ENCODE measurements at places on chromosomes 7 and 10.

DNA sequence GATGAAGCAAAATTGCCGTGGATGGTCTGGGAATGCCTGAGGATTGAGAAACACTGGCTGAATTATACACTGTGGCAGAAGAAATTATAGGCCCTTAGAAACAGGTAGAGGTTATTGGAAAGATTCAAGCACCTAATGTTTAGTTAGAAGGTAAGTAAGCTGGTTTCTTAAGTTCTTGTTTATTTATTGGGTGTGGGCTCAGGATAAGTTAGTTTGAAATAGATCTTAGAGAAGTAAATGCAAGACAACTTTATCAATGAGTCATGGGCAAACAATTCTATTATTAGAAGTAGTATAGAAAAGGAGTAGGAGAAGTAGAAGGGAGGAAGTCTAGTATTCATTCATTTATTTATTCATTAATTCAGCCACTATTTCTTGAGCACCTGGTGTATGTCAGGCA is 96.5 kb downstream of the KAT6B start:
- no peak for DNase-seq

DNA sequence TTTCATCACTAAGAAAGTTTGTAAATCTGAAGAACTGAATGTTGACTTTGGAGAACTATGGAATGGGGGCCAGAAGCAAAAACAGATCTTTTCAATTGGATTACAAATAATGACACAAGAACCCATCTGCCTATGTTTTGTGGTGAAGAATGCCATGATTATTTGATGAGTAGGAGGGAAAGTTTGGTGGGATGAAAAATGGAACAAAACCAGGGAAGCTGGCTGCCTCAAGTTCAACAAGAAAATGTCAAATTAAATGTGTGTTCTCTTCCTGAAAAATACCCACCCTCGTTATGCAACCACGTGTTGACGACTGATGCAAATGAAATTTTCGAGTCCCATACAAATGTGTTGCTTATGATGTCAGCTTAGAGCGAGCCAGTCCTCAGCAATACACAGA is 208.5 kb downstream of the GPR37 start:
- peak; percentile 40 for DNase-seq

DNA sequence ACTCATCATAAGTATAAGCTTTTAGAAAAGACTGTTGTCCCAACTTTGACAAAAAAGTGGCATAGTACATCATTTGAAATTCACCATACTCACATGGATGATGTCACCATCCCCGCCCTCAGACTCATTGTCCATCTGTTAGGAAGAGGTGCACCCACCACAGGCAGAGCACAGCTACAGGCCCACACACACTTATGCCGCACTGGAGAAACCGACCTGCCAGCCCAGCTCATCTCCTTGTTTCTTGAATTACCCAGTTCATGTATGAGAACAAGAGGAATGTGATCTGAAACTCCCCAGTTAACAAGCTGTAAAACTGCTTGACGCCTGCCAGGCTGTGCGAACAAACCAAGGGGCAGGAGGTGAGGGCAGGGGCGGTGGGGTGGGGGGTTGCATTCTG is 312.0 kb downstream of the DPP6 start:
- DNase-seq: no peak

- no peak for DNase-seq
These were observed 5.6 kb upstream of the CNPY1 start for GRCh38 chr7:155551785-155552611.

DNA sequence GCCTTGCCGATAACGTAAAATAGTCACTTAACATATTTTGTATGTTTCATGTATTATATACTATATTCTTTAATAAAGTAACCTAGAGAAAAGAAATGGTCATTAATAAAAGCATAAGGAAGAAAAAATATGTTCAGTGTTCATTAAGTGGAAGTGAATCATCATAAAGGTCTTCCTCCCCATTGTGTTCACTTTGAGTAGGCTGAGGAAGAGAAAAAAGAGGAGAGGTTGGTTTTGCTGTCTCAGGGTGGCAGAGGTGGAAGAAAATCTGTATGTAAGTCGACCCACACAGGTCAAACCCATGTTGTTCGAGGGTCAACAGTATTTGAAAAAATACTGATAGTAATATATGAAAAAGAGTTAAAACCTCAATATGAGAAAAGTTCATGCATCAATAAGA is 90.3 kb downstream of the GLCCI1 start:
- DNase-seq: no peak

GRCh38 chr10:61391281-61391680 is 61.9 kb downstream of the TMEM26 start:
- DNase-seq: no peak

DNA sequence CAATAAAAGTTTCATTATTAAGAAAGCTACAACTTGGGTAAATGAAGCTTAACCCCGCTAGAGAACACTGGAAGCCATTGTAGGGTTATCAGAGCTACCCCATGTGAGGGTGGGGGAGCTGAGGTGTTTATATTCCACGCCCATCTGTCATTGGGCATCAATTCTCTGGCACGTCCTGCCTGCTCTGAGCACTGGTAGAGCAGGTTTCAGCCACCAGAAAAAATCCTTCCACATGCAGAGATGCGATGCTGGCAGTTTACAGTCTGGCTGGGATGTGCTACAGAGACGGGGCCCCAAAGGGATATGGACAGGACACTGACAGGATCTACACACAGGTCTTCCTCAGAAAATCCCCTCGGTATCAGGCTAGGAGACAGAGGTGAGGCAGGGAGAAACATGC is 15.9 kb upstream of the RAPGEF5 start:
- DNase-seq: no peak

- DNase-seq: no peak
These were observed 23.1 kb upstream of the CTTNBP2 start for GRCh38 chr7:117896339-117896738.

- no peak for DNase-seq
These were observed 173.8 kb upstream of the GHITM start for GRCh38 chr10:83965473-83965872.

DNA sequence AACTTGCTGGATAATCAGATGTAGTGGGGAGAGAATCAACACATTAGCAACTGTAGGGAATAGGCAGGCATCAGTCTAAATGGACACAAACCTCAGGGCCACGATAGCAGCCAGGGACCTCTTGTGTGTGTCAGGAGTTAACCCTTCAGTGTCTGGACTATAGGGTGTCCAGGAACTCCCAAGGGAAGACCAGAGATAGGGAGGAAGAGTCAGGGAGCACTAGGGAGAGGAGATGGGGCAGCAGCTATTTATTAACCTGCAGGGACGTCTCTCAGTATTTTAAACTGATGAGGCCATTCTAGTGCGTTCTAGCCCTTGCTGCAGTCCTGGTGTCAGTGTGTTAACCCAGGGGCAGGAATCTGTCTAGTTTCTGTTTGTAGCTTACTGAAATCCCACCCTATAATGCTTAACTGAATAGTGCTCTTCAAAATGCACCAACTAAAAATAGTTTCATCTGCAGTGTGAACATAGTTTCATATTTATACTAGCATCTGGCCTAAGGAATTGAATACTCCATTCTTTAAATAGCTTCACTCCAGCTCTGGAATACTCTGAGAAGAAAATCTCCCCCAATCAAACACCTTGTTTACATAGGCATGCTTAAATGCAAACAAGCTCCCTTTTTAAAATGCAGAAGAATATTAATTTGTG is 62.7 kb downstream of the ARID5B start:
- DNase-seq: no peak

- DNase-seq: no peak
These were observed 99.1 kb downstream of the GLI3 start for GRCh38 chr7:42137941-42138340.

DNA sequence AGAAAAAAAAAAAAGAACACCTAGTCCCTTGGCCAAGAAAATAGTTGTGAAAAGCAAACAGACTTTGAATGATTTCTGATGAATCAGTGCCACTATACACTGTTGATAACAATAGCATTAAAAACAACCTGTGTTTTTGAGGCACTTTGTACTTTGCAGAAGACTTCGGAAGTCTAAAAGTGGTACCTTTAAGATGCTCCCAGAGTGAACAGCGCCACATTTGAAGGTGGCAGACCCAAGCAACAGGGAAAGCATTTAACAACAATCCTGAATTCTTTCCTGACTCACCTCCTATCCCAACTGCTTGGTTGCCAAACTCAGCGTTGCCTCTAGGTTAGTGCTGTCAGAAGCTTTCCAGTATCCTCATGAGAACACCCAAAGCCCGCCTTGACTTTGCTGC is 102.5 kb upstream of the CCDC6 start:
- DNase-seq: no peak

DNA sequence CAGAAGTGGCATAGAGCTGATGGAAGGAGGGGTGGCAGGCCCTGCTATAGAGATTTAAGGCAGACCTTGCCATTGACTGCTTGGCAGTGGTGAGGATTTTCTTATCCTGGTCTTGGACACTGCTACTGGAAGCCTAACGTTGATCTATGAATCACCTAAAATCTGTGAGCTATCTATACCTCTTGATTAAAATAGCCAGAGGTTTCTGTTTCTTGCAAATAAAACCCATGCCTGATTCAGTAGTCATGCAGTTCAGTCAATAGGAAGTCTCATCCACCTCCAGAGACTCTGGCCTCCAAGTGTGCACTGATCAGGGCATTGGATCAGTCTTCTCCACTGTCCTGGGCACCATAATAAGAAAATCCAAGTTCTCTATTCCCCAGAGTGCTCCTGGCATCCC is 286.5 kb downstream of the PTEN start:
- no peak for DNase-seq

DNA sequence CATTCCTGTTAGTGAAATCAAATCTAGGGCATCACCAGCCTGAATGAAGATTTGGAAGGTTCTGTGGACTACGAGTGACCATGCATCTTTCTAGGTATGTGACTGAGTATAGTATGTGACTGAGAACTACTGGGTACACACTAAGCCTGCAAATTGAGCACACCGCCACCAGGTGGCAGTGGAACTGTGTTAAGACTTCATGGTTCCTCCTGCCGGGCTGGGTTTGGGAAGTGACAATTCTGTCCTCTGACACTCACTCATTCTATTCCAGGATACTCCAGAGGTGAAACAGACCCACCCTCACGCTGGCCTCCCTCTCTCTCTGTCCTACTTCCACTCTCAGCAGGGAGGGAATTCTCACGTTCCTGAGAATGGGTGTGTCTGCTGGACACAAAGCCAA is 84.0 kb upstream of the TMEM248 start:
- DNase-seq: peak; percentile 45

- DNase-seq: no peak
These were observed 4.9 kb downstream of the GATA3 start for GRCh38 chr10:8059191-8059936.

DNA sequence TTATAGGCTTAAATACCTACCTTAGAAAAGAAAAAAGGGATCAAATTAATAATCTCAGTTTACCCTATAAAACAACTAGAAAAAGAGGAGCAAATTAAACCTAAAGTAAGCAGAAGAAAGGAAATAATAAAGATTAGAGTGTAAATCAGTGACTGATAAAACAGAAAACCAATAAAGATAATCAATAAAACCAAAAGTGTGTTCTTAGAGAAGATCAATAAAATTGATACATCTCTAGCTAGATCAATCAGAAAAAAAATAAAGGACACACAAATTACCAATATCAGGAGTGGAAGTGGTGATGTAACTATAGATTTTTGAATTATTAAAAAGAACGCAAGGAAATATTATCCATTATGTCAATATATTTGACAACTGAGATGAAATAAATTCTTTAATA is 69.2 kb upstream of the NAMPT start:
- DNase-seq: no peak

- DNase-seq: no peak
These were observed 133.8 kb upstream of the PLXNA4 start for GRCh38 chr7:132709971-132710567.

DNA sequence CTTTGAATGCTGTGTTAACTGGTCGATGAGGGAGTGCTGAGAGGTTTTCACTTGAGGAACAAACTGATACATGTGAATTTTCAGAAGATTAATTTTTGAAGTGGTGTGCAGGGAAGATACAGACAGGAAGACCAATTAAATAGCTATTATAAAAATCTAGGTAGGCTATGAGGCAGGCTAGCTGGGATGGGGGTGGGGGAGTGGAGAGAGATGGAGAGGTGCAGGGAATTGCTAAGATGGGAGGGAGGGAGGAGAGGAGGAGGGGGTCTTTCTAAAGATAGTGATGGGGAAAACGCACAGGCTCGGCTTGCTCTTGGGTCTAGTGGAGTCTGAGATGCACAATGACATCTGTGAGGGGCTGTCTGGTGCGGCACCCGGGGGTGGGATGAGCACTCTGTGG is 15.2 kb downstream of the ATXN7L1 start:
- no peak for DNase-seq

- DNase-seq: no peak
These were observed 25.5 kb upstream of the SLC29A3 start for GRCh38 chr10:71293446-71294084.

DNA sequence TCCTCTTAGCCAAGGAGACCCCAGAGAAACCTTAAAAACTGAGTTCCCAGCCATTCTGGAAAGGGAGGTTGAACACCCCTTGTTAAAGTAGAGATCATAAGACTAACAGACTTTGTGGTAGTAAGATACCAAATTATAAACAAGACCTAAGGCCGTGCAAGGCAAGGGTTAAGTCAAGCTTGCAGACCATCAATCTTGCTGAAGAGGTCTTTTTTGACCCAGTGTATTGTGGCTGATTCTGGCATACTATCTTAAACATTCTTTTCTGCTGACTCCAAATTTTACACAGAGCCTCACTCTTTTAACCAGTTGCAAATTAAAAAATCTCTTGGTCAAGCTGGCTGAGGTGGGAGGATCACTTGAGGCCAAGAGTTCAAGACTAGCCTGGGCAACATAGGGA is 1.2 kb upstream of the TBRG4 start:
- no peak for DNase-seq

DNA sequence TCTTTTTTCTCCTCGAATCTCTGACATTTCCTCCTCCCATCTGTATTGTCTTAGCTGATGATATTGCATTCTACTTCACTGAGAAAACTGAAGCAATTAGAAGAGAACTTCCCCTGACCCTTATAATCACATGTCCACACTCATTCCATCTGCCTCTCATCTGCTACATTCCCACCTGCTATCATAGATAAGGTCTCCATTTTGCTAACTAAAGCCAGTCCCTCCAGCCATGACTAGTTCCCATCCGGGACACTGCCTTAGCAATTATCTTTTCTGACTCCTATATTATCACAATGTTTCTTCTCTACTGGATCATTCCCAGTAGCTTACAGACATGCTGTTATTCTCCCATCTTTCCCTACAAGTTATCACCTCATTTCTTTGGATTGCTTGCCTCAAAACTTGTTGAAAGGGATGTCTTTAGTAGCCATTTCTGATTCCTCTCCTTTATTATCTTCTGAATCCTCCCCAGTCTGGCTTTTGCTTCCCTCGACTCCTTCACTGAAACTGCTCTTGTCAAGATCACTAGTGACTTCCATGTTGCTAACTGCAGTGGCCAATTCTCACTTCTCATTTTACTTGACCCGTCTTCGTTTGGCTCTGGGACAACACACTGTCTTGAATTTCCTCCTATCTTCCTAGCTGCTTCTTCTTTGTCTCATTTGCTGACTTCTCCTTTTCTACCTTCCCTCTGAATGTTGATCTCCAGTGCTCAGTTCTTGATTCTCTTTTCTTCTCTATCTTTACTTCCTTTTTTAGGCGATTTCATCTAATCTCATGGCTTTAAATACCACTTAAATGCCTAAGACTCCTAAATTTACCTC is 35.9 kb downstream of the FZD1 start:
- no peak for DNase-seq

Data from NCI-H446 (cell line).